Activated naive CD8-positive, alpha-beta T cell treated with anti-CD3 and anti-CD28 coated beads, Interleukin-2, amount 50 U/mL, for 24 hours (primary cell): ENCODE measurements at places on chromosomes 5 and 9.

DNA sequence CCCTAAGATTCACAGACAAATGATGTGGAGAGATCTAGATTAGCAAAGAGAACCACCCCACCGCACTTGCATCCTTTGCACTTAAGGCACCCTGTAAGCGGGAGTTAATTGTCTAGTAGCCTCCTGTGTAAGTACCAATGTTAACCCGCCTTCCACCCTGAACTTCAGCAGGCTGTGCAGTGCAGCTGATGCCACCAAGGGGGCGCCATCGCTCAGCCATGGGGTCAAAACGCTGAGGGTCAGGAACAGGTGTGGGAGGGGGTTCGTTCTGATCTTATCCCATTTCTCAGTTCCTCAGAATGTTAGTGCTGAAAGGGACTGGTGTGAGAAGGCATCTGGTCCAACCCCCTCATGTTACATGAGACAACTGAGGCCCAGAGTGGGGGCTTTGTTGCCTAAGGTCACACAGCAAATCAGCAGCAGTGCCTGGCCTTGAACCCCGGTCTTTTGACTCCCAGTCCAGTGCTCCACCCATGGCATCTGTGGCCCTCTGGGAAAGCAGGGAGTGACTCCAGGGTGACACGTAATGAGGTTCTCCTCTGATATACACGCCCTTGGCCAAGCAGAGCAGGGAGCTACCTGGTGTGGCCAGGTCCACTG is 57.3 kb downstream of the CYFIP2 start:
- no peak for DNase-seq

- DNase-seq: no peak
Measured at GRCh38 chr9:128917151-128917849, 3.5 kb upstream of the PHYHD1 start.

DNA sequence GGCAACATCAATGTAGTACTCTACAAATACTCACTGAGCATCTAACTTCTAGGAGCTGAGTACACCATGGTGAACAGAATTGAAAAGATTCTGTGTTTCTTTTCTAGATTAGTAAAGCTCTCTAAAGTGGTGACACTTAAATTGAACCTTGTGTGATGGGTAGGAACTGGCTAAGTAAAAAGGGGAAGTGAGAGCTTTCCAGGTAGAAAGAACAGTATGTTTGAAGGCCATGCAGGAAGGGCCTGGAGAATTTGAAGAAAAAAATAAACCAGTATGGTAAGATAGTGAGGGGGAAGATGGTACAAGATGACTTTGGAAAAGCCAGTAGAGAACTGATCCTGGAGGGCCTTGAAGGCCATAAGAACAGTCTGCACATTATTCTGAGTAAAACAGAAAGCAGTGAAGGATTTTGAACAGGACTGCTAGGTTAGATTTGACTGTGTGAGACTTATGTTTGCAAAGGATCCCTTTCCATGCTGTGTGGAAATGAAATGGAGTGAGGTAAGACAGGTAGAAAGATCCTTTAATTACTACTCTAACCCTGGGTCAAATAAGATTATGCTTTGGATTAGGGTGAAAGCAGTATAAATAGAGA is 46.7 kb upstream of the UBQLN1 start:
- no peak for DNase-seq

GRCh38 chr5:102628441-102629175 is 126.5 kb upstream of the PAM start:
- no peak for DNase-seq

- DNase-seq: no peak
Measured at GRCh38 chr5:179762781-179763176, 30.2 kb downstream of the MAML1 start.

GRCh38 chr5:83509540-83509939 is 38.0 kb downstream of the VCAN start:
- DNase-seq: no peak

DNA sequence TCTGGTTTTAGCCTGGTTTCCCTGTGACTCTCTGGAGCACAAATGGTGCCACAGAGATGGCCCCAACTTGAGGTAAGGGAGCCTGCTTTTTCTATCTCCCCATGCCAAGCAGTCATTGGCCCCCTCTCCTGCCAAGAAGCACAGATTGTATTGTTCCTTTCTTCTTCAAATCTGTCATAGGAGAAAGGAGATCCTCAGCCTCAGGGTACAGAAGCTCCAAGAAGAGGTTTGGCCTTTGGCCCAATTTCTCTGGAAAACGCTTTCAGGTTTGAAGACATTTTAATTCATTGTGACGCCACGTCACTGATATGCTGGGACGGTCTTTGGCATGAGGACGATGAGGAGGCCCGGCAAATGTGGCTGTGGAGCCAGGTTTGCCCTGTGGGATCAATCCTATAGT is 29.2 kb upstream of the PANK3 start:
- DNase-seq: no peak

GRCh38 chr9:36134761-36135505 is 1.6 kb upstream of the GLIPR2 start:
- no peak for DNase-seq

- DNase-seq: no peak
Measured at GRCh38 chr5:38404667-38405276, 146.4 kb downstream of the EGFLAM start.

GRCh38 chr5:31213705-31214121 is 20.2 kb downstream of the CDH6 start:
- no peak for DNase-seq

DNA sequence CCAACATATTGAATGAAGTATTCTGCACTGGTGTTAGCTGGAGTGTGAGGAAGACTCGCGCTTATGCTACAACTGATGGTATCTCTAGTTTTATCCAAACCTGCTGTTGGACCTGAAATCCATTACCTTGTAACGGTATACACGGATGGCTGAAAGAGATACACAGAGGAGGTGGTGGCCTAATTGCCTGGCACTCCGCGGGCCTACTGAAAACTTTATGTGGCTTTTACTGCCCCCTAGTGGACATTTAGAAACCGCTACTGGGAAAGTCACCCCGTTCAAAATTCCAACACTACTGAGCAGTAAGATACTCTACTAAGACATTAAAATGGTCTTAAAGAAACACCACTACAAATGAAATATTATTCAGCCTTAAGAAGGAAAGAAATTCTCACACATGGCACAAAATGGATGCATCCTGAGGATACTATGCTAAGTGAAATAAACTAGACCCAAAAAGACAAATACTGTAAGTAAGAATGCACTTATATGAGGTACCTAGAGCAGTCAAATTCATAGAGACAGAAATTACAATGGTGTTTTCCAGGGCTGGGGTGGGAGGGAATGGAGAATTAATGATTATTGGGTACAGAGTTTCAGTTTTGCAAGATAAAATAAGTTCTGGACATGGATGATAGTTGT is 100.4 kb downstream of the TTLL11 start:
- DNase-seq: peak; percentile 33

- no peak for DNase-seq
Measured at GRCh38 chr5:180157866-180158265, 51.1 kb downstream of the RASGEF1C start.

GRCh38 chr9:124209279-124209678 is 48.5 kb upstream of the NEK6 start:
- no peak for DNase-seq

DNA sequence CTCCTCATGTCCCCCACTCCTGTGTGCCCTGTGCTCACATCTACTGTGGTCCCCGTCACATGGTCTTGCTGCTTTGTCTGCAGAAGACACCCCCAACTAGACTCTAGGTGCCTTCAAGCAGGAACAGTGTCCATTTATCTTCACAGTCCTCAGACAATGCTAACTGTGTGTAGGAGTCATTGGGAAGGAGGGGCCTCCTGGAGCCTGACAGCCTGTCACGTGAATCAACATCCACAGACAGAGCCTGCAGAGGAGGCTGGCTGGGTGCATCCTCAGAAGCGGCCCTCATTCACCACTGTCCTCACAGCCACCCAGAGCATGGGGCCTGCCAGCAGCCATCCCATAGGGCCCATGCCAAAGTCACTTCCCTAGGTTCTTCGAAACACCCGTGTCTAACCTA is 98.7 kb downstream of the MED10 start:
- DNase-seq: no peak

DNA sequence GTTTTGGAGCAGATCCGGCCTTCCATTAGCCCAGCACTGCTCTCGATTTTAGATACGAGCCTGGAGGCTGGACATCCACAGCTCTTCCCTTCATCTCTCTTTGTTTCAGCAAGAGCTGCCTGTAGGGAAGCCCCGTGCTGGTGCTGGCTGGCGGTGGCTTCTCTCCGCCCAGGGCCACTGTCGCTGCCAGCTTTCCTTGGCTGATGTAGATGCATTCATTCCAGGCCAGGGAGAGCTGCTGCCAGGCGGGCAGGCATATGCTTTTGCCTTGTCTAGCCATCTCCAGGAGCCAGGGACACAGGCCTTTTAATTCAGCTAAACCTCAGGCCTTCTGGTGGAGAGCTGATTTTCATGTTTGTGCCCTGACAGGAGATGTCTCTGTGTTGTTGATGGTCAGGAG is 409.3 kb upstream of the CLINT1 start:
- no peak for DNase-seq

DNA sequence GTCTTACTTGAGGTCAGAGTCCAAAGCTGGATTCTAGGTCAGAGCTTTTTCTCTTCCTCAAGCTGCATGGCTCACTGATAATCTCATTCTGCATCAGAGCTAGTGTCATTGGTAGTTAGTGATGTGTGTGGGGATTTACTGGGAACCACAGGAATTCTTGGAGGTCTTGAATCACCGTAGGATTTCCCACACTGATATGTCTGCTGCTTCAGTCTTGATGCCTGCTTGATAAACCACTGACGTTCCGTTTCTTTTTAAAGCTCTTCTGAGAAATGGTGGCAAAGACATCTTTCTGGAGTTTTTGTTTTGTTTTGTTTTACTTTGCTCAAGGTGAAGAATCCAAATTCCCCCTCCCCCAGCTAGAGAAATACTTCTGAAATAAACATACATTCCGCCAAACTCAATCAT is 1.2 kb upstream of the GARIN3 start:
- no peak for DNase-seq

DNA sequence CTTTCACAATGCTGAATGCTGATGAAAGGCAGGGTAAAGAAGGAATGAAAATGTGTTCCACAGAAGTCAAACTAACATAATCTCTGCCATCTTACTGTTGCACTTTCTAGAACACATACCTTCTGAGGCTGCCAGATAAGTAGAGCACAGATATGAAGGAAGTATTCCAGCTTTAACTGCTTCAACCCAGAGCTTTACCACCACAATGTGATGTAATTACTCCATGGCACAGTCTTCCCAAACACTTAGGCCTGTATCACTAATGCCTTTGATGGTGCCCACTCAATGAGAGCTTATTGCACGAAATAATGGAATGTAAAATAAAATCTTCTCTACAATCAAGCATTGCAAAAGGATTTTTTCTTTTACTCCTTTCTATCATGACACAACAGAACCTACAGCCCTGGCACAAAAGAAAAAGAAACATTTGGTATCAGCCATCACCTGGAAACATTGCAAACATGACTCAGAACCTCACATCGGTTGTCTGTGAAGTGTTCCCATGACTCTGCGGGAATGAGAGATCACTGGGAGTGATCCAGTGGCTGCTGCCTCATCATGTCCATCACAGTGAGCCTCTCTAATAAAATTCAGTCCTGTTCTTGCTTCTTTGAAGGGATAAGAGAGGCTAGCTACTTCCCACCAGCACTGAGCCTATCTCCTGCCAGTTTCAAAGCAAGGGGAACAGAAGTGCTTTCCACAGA is 385.8 kb downstream of the EFNA5 start:
- no peak for DNase-seq

- DNase-seq: no peak
Measured at GRCh38 chr5:35884191-35884769, 27.6 kb downstream of the IL7R start.

GRCh38 chr5:40754381-40755092 is 1.2 kb downstream of the TTC33 start:
- DNase-seq: no peak

- DNase-seq: no peak
Measured at GRCh38 chr9:123217128-123217654, 51.2 kb downstream of the STRBP start.

DNA sequence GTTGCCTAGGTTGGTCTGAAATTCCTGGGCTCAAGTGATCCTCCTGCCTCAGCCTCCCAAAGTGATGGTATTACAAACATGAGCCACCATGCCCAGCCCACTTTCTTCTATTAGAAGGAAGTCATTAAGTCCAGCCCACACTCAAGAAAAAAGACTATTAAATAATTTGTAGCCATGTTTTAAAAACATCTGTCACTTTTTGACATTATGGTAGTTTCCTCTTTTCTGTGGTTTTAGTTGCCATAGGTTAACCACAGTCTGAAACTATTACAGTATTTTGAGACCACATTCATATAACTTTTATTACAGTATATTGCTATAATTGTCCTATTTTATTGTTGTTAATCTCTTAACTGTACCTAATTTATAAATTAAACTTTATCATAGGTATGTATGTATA is 31.9 kb upstream of the C5orf24 start:
- DNase-seq: no peak

- DNase-seq: no peak
Measured at GRCh38 chr9:18061856-18062255, 412.1 kb upstream of the ADAMTSL1 start.

GRCh38 chr9:84146893-84147710 is 166.5 kb downstream of the RMI1 start:
- no peak for DNase-seq

- DNase-seq: no peak
Measured at GRCh38 chr5:171055875-171056454, 194.1 kb downstream of the RANBP17 start.

DNA sequence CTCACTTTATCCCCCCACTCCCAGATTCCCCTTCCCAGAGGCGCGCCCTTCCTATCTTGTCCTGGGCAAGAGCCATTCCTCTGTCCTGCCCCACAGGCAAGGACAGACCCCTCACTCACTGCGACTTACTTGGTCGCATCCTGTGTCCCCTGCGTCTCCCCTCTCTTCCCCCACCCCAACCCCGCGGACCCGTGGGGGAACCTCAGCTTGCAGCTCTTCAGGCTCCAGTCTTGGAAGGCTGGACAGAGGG is 542 bp downstream of the GGTA1 start:
- no peak for DNase-seq

GRCh38 chr5:135861641-135862040 is 27.2 kb downstream of the SLC25A48 start:
- no peak for DNase-seq

DNA sequence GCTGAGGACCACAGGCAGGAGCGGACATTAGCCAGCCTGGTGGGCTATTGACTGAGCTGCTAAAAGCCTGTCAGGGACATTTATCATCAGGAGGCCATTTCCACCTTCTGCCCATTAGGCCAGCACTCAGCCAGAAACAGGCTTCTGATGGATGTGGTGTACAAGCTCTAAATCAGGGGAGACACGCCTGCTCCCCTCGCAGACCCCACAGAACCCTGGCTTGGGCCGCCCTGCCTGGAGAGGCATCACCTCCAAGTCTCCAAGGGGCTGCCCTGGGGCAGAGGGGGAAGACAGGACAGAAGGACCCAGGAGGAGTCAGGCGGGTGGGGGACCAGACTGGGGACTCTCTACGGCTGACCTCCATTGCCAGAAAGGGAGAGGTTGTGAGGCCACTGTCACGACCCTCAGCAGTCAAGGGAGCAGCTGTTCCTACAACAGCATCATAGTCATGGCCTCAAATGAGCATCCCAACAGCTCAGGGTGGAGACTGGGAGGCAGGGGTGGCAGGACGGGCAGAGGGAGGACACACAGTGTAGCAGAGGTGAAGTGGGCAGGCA is 24.0 kb upstream of the TRIM14 start:
- no peak for DNase-seq
